Urothelium cell line (cell line): ENCODE measurements at places on chromosomes 11 and 22.
A peak's percentile ranks its signal among the peaks of the same experiment; 100 is the strongest.

DNA sequence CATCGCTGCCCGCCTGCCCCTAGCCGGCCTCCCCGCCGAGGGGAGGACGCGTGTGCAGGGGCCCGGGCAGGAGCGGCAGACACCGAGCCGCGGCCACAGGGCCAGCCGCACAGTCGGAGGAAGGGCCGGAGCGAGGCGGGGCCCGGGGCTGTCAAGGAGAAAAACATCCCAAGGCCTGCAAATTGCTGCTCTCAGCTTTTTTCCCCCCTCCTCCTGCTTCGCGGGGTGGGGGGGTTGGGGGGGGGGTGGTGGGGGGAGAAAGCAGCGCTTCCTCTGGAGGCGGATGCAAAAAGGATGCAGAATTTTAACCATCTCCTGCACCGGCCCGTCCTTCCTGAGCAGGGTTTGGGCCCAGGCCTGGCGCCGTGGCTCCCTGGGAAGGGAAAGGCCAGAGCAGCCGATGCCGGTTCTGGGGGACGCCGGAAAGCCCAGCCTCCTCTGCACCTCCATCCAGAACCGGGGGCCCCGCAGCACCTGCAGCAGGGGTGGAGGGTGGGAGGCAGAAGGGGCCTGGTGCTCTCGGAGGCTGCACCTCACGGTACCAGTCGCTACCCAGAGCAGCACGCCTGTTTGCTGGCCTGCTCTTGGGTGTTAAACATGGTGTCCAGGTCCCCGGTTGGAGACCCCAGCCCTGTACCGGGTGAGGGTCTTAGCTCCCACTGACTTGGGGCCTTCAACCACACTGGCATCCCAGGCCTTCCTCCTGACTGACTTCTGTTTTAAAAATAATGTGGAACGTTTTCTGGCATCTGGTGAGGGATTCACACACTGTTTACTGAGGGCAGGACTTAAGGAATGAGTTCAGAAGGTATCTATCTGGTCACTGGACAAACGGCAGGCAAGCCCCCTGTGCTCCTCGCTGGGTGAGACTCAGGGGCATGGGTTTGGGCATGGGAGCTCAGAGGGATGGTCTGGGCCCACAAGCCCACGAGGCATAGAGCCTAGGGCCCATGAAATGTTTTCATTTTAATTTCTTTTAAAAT is 77.4 kb upstream of the WNT7B start:
- DNase-seq, result peak; percentile 79

DNA sequence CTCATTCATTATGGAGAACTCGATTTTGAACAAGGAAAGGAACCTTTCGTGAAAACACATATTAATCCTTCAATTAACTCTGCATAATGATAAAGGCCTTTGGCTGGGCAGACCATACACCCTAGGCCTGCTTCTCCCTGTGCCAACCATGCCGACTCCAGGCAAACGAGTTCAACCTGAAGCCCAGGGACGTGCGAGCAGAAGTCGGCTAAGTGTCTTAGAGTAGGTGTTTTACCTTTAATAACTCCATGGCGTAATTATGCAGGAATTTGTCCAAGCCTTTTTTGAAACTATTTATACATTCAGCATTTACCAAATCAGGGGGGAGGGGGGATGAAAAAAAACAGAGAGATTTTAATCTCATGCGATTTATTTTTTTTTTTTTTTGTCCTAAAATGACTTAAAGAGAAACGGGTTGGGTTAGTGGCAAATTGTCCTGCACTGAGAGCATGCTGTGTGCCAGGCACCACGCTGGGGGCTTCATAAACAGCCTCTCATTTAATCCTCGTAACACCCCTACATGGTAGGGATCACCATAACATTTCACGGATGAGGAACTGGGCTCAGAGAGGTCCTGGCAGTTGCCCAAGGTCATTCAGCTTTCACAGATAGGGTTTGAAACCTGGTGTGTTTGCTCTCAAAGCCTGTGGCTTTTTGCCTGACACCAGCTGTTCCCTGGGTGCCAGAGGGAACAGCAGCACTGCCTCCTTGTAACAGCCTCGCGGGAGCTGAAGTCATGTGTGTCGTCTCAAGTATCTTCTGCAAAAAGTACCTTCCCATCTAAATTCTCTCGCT is 423.9 kb downstream of the MN1 start:
- peak; percentile 73 for DNase-seq

GRCh38 chr22:26234296-26234695 is 65.0 kb downstream of the SEZ6L start:
- DNase-seq, result no peak

GRCh38 chr11:107947904-107948303 is 19.7 kb downstream of the RAB39A start:
- DNase-seq, result no peak

DNA sequence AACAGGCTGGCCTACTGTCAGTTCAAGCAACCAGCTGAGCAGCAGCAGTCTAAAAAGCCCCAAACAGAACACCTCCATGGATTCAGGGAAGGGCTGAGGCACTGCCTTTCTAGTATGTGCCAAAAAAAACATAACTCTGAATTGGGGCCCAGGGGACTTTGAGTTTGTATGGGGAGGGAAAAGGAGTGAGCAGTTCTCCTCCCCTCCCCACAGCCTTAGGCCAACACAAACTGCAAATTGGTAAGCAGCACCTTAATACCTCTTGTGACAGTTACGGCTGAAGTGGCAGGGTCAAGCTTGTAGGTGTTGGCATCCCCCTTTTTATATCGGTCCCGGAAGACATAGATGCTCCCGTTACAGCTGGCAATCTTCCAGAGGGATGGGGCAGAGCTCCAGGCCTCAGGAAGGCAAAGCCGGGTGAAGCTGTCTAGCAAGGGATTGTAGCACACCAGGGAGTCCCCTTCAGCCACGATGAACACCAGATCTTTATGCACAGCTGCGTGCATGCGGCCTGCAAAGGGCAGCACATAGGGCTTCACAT is 6.0 kb downstream of the KBTBD4 start:
- no peak for DNase-seq

DNA sequence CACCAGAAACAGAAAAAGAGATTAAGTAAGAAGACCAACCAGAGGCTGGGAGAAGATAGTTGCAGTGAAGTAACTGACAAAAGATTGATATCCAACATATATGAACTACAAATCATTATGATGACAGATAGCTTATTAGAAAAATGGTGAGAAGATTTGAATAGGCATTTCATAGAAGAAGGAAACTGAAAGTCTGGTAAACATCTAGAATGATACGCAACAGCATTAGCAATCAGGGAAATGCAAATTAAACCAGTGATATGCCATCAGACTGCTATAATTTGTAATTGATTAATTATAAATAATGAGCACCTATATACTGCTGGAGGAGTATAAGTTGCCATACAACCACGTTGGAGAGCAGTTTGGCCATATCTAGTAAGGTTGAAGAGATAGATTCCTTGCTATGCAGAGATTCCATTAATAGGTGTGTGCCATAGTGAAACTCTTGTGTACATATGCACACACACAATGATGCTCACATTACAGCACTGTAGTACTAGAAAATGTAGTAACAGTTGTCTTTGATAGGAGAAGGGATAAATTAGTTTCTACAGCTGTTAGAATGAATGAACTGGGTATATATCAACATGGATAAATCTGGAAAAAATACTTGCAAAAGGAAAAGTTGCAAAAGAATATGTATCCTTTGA is 20.5 kb downstream of the RNF169 start:
- no peak for DNase-seq

GRCh38 chr11:68430384-68430783 is 30.2 kb upstream of the PPP6R3 start:
- DNase-seq, result no peak

GRCh38 chr22:19795617-19796008 is 35.0 kb downstream of the TBX1 start:
- DNase-seq, result no peak

DNA sequence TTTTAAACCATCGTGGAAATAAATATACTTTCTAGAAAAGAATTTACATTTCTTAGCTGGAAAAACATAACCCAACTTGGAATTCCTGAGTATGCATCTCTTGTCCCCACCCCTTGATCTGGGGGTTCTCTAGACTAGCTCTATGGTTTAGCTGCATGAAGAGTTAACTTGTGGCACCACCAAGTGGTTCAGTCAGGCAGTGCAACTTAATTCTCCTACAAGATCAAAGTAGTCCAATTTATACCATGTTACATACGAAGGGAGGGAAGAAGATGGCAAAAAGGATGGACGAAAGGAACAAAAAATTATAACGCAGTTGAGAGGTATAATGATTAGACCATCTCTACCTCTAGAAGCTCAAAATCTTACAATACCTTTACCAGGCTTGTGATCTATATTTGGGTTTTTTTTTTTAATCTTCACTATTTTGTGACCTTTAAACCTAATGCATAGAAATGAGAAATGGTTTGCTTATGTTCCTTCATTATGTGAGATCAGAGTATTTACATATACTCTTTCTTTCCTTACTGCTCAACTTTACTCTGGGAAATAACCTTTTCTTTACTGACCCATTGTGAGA is 28.5 kb upstream of the ALKBH3 start:
- DNase-seq, result peak; percentile 52

GRCh38 chr22:33224841-33225240 is 166.7 kb upstream of the SYN3 start:
- DNase-seq, result no peak

DNA sequence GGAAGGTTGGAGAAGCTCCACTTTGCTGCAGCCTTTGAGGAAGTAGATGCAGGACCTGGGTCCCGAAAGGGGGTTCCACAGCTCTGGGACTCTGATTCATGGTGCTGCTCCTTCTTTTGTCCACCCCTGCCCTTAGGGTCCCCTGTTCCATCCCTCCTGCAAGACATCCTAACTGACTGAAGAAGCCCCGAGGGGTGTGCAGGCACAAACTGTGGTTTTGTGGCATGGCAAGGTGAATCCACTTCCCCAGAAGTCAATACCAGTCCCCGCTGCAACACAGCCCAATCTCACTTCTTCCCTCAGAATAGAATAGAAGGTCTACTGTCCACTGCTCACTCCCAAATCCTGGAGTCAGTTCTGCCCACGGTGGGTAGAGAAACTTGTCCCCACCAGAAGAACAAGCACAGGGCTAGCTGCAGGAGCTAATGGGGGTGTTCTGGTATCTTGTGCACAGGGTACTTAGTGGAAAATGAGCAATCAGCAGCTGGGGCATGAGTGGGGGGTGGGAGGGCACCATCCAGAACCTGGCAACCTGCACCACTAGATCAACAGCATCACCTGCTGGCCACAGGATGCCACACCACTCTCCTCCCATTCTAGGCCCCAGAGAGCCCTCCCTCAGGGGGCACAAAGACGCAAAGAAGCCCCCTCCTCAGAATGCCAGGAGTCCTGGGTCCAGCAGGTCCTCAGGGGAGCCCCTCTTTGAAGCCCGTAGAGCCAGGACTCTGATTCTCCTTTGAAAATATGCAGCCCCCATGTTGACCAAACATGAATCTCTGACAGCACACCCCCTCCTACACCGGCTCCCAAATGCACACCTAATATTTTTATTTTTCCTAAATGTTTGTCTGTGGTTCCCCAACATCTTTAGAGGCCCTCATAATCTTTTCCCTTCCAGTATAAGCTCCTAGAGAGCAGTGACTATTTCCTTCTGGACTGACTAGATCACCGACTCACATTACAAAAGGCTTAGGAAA is 14.1 kb downstream of the SPATA19 start:
- DNase-seq, result no peak

DNA sequence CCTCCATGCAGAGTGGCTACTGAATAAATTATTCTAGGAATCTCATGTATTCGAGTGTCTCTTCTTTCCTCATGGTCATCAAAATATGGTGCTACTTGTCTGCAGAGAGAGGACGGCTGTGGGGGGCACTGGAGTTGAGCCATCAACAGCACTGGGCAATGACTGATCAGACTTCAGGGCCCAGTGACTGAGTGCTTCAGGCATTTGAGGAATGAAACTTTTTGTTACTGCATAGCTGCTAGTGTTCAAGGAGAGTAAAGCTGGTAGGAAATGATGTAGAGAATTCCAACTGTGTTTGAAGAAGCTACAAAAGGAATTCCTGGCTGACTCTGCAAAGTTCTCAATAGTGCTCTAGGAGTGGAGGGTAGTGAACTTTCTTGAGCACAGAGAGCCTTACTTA is 277.7 kb downstream of the CADM1 start:
- peak; percentile 84 for DNase-seq

- no peak for DNase-seq
Measured at GRCh38 chr11:6602096-6602940, 1.1 kb downstream of the RRP8 start.

GRCh38 chr22:38282397-38282796 is 9.6 kb upstream of the TMEM184B start:
- DNase-seq, result no peak

DNA sequence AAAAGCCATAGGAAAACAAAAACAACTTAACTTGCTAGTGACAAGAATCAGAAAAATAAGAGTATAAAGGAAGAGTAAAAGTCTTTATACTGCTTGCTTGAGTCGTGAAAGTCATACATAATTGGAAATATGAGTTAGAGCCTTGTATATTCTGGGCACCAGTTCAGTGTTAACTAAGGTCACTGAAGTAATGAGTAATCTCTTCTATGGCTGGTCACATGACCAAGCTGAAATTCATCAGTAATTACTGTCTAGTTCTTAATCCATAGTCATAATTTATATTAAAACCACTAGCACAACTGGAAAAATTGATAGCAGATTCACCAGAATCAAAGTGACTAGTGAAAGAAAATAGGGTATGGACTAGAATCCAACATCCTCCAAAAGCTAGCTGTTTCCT is 84.4 kb upstream of the SLC5A12 start:
- no peak for DNase-seq

GRCh38 chr22:39967996-39968972 is 8.1 kb downstream of the TMA7B start:
- DNase-seq, result peak; percentile 73

DNA sequence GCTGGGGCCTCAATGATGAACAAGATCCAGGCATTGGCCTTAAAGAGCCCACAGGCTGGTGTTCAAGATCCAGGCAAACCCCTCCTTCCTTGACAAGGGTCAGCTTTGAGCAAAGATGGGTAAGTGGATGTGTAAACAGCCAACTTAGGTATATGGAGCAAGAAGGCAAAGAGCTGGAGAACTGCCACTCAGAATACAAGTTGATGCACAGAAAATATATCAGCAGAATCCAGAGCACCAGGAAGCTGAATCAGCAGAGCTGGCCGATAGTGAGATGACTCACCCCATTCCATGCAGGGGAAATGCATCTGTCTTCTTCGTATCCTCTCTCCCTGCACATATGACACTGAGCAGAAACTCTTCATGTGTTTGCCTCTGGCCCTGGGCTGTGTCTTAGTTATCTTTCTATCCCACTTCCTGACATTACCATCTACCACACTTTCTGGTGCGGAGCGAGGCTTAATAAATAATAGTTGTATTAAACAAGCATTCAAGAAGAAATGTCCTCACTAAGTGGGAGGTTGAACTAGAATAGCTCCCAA is 57.8 kb downstream of the ENDOD1 start:
- DNase-seq, result peak; percentile 83
